ENCODE measurements at places on chromosomes 7 and 10.

- H3K4me1 ChIP-seq: peaks cover 30% of the 10 kb centered on the region
- peaks cover 21% of the 10 kb centered on the region for H3K36me3 ChIP-seq
- H3K27ac ChIP-seq: peak overlapping the region; percentile 54
- H3K27me3 ChIP-seq: no peaks in the 10 kb centered on the region
Observed at GRCh38 chr7:66634816-66635215, 6.1 kb downstream of the KCTD7 start.

GRCh38 chr7:28528899-28529298, 116.6 kb downstream of the CREB5 start:
- H3K27ac ChIP-seq: no peak overlapping the region
- H3K4me1 ChIP-seq: peaks cover 8% of the 10 kb centered on the region
- no peak overlapping the region for H3K4me3 ChIP-seq
- no peaks in the 10 kb centered on the region for H3K27me3 ChIP-seq
- no peaks in the 10 kb centered on the region for H3K36me3 ChIP-seq

- no peak overlapping the region for H3K4me3 ChIP-seq
- no peaks in the 10 kb centered on the region for H3K36me3 ChIP-seq
- H3K4me1 ChIP-seq: no peaks in the 10 kb centered on the region
- H3K27me3 ChIP-seq: peaks cover 4% of the 10 kb centered on the region
- H3K27ac ChIP-seq: no peak overlapping the region
Observed at GRCh38 chr10:48253970-48254657, 20.4 kb downstream of the FRMPD2 start.

GRCh38 chr10:107141524-107142061, 22.9 kb downstream of the SORCS1 start:
- H3K27me3 ChIP-seq: peaks cover 2% of the 10 kb centered on the region
- no peak overlapping the region for H3K4me3 ChIP-seq
- DNase-seq: no peak
- no peaks in the 10 kb centered on the region for H3K36me3 ChIP-seq
- H3K27ac ChIP-seq: no peak overlapping the region

- no peak overlapping the region for H3K27ac ChIP-seq
- peaks cover 1% of the 10 kb centered on the region for H3K27me3 ChIP-seq
- no peaks in the 10 kb centered on the region for H3K4me1 ChIP-seq
Observed at GRCh38 chr10:126687121-126687606, 16.7 kb upstream of the C10orf90 start.

DNA sequence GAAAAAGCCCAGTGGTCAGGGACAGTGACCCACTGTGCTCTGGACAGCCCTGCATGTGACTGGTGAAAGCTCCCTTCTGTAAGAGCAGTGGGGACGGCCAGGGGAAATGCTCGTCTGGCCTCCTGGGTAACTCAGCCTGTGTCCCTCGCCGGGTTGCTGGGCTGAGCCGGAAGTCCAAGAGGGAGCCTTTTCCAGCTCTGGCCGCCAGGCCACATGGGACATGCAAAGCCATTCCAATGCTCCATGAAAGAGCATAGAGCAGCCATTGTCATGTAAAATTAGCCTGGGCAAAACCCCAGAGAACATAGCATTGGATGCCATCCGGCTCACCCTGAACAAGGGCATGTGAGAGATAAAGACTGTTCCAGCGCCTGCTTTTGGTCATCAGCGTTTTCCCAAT, 64.9 kb upstream of the ADRB1 start:
- H3K27ac ChIP-seq: no peak overlapping the region
- DNase-seq: no peak
- H3K36me3 ChIP-seq: no peaks in the 10 kb centered on the region
- H3K27me3 ChIP-seq: peaks cover 8% of the 10 kb centered on the region
- no peak overlapping the region for H3K4me3 ChIP-seq

DNA sequence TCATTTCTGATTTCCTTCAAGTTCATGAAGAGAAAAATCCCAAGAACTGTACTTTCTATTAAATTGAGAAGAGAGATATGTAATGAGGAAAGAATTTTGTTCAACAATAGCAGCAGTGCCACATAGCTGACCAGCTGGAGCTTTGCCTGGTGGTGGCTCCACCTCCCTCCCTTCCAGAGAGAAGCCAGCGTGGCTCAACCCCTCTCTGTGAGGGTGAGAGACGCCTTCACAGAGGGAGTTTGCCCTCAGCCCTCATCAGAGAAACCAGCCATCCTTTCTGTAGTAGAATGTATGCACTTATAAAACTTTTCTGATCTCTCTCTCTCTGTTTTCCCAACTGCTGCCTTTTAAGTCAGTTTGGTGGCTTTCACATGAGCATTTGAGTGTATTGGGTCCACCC, 20.5 kb upstream of the COL1A2 start:
- no peak overlapping the region for H3K4me3 ChIP-seq
- H3K4me1 ChIP-seq: no peaks in the 10 kb centered on the region
- no peak overlapping the region for H3K27ac ChIP-seq
- H3K36me3 ChIP-seq: no peaks in the 10 kb centered on the region

DNA sequence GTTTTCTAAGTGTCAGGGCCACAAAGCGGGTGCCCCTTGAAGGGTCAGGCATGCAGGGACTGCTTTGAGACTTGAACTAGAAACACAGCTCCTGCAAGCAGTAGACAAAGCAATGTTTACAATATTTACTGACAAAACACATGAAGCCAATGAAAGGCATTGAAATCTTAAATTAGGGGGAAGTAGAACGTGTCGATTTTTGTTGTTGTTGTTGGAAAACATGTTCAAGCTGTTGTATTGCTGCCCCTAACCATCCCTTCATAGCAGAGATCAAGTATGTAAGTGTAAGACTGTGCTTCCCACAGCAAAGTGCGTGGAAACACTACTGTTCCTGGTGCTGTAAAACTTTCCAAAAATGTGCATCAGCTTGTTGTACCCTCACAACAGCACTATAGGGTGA, 131.6 kb upstream of the MGMT start:
- H3K27ac ChIP-seq: no peak overlapping the region
- DNase-seq: no peak
- no peak overlapping the region for H3K4me3 ChIP-seq

DNA sequence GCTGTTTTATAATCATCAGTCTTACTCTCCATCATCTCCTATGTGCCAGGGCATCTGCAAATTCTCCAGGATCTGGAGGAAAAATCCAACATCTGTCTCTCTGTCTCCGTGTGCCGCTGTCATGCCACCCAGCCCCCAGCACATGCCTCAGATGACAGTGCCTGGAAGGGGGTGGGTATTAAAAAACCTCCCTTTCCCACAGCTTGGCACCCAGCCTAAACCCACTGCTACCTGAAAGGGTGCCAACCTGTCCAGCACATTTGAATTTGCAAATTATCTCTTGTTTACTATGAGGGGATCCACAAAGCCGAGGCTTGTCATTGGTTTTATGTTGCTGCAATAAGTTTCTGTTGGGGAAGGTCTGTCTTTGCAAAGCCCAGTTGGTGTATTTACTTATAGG, 73.1 kb downstream of the EMX2 start:
- no peaks in the 10 kb centered on the region for H3K36me3 ChIP-seq
- no peak for DNase-seq
- H3K4me1 ChIP-seq: no peaks in the 10 kb centered on the region
- H3K27ac ChIP-seq: no peak overlapping the region
- H3K27me3 ChIP-seq: peaks cover 8% of the 10 kb centered on the region

- no peak overlapping the region for H3K27ac ChIP-seq
- no peaks in the 10 kb centered on the region for H3K27me3 ChIP-seq
- no peaks in the 10 kb centered on the region for H3K4me1 ChIP-seq
- H3K36me3 ChIP-seq: no peaks in the 10 kb centered on the region
Observed at GRCh38 chr7:123193235-123193634, 6.5 kb downstream of the SLC13A1 start.

DNA sequence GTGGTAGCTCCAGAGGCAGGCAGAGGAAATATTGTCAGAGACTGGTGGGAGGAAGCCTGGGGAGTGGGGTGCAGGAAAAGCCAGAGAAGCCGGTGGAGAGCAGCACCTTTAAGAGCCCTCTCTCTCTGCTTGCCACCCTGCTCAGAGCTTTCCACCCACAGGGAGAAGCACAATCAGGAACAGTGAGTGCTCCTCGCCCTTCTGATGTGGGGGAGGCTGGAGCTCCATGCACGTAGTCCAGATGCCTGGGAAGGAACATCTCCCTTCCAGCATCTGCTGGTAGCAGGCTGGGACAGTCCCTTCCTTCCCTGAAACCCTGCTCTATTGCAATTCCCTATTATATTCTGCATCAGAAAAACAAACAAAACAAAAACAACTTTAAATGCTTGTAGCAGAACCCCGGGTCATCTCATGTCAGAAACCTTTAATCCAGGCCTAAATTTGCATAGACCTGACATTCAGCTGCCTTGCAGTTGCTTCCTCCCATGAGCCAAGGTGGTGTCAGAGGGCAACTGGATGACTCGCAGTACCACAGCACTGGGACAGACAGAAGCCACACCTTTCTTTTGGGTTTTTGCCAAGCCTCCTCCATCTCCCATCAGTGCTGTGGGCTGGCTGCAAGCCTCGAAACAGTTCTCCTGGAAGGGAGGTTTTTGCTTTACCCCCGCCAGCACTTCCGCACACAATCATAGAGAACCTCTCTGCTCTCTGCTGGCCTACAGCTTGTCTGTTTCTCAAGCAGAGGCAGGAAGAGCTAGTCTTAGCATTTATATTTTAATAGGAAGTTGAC, 13.1 kb downstream of the AVPI1 start:
- H3K27me3 ChIP-seq: no peaks in the 10 kb centered on the region
- peaks cover 17% of the 10 kb centered on the region for H3K36me3 ChIP-seq
- H3K4me3 ChIP-seq: no peak overlapping the region
- H3K27ac ChIP-seq: no peak overlapping the region
- H3K4me1 ChIP-seq: peaks cover 11% of the 10 kb centered on the region
- no peak for DNase-seq

- peaks cover 23% of the 10 kb centered on the region for H3K27me3 ChIP-seq
- peaks cover 2% of the 10 kb centered on the region for H3K4me1 ChIP-seq
- peak overlapping the region; percentile 67 for H3K4me3 ChIP-seq
- no peak overlapping the region for H3K27ac ChIP-seq
- H3K36me3 ChIP-seq: peaks cover 1% of the 10 kb centered on the region
Observed at GRCh38 chr7:73769481-73770001, 529 bp downstream of the CLDN3 start.

GRCh38 chr7:42174391-42174912, 62.6 kb downstream of the GLI3 start:
- no peak overlapping the region for H3K4me3 ChIP-seq
- no peak for DNase-seq
- no peak overlapping the region for H3K27ac ChIP-seq
- H3K27me3 ChIP-seq: peaks cover 4% of the 10 kb centered on the region
- no peaks in the 10 kb centered on the region for H3K36me3 ChIP-seq

- no peak overlapping the region for H3K27ac ChIP-seq
- no peak for DNase-seq
- H3K4me3 ChIP-seq: no peak overlapping the region
- peaks cover 6% of the 10 kb centered on the region for H3K36me3 ChIP-seq
Observed at GRCh38 chr10:117366741-117367140, 8.5 kb downstream of the PDZD8 start.

DNA sequence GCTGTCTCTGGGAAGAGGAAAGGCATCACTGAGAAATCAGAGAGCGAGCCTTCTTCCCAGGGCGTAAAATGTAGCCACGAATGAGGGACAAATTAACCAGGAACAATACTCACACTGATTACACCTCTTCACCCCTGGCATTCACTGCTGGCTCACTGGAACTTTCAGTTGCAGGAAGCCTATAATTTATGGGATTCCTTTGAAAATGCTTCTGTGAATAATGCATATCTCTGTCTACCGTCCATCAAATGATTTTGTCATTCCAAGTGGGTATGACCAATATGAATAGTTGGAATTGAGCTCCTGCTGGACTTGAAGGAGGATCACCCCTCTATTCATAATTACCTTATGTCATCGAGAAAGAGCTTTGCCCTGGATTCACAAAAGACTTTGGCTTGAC, 360.3 kb upstream of the FZD8 start:
- no peaks in the 10 kb centered on the region for H3K4me1 ChIP-seq
- DNase-seq: no peak
- no peak overlapping the region for H3K27ac ChIP-seq

DNA sequence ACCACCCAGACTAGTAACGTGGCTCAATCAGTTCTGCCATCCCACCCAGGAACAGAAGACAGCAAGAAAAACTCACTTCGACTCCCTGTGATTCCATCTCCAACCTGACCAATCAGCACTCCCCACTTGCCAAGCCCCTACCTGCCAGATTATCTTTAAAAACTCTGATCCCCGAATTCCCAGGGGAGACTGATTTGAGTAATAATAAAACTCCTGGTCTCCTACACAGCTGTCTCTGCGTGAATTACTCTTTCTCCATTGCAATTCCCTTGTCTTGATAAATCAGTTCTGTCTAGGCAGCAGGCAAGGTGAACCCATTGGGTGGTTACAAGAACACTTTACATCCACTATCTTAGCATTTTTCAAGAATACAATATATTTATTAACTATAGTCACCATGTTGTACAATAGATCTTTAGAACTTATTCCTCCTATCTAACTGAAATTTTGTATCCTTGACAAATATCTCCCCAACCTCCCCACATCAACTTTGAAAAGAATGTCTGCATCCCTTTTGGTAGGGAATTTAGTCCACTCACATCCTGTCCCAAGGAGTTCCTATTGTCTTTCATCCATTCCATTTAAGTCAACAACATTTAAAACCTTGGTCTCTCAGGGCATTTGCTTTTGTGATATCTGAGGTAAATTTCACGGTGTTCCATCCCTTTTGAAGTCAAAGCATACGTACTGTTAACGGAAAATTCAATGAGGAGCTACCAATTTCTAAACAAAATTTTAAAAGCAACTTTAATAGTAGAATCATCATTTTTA, 163.7 kb downstream of the MACC1 start:
- no peaks in the 10 kb centered on the region for H3K4me1 ChIP-seq
- no peaks in the 10 kb centered on the region for H3K36me3 ChIP-seq
- no peak overlapping the region for H3K4me3 ChIP-seq
- DNase-seq: no peak
- H3K27ac ChIP-seq: no peak overlapping the region

DNA sequence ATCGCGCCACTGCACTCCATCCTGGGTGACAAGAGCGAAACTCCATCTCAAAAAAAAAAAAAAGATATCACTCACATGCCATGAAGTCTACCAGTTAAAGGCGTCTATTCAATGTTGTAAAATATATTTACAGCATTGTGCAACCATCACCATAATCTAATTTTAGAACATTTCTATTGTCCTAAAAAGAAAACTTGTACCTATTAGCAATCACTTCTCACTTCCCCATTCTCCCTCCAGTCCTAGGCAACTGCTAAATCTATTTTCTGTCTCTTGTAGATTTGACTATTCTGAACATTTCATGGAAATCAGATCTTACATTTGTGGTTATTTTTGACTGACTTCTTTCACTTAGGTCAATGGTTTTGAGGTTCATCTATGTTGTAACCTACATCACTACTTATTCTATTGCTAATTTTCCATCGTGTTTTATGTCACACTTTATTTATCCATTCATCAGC, 25.2 kb upstream of the OTUD1 start:
- H3K4me3 ChIP-seq: peak overlapping the region; percentile 69
- no peak for DNase-seq
- peaks cover 1% of the 10 kb centered on the region for H3K27me3 ChIP-seq

DNA sequence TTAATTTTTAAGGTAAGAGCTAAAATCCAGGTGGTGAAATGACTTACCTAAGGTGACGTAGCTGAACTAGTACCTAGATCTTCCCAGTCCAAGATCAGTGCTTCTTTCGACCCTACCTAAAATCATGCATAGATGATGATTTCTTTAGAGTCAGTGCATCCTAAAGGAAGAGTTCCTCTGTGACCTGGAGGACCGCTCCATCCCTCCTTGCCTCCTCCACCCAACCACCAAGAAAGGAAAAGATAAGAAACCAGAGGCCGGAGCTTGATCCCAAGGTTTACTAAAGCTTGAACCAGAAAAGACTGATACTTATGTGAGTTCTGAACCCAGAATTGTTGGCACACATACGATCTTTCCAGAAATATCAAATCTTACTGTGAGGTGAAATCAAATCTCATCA, 101.8 kb downstream of the CABCOCO1 start:
- no peak overlapping the region for H3K4me3 ChIP-seq
- no peaks in the 10 kb centered on the region for H3K27me3 ChIP-seq
- no peaks in the 10 kb centered on the region for H3K36me3 ChIP-seq
- DNase-seq: no peak
- H3K27ac ChIP-seq: no peak overlapping the region

Data from memory B cell (primary cell).